Hematopoietic multipotent progenitor cell (in vitro differentiated cells): ENCODE measurements at places on chromosomes 7 and 10. TPM values are rescaled to one million over a fixed set of nuclear protein-coding genes. Genes with fewer than 3 reads are reported as not detected.
A peak's percentile ranks its signal among the peaks of the same experiment; 100 is the strongest.

DNA sequence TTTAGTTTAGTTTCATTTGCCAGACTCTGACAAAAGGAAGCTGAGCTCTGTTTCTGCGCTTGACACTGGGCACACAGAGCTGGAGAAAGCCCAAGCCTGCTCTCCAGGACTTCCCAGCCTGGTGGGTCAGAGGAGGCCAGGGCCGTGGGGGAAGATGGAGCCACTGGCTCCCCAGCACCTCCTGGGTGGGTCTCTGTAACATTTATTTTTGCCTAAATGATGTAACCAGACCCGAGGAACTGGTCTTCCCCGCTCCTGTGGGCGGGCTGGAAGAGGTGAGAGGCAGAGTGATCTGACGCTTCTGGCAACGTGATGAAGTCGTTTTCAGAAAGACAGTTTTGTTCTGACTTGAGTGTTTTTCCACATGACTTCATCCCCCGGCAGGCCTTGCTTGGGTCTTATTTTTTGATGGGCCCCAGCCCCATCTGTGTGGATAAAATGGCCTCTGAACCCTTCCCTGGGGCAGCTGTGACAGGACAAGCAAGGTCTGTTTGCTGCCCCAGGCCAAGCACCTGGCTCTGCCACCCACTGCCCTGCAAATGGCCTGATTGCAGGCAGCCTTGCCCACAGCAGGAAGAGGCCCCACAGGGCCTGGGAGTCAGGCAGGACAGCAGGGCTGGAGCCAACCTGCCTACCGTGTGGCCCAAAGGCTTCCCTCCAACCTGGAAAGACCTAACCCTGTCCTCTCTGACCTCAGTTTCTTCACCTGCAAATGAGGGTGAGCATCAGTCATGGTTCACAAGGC lies 304.9 kb upstream of the ZMIZ1 start:
- no peak for DNase-seq

DNA sequence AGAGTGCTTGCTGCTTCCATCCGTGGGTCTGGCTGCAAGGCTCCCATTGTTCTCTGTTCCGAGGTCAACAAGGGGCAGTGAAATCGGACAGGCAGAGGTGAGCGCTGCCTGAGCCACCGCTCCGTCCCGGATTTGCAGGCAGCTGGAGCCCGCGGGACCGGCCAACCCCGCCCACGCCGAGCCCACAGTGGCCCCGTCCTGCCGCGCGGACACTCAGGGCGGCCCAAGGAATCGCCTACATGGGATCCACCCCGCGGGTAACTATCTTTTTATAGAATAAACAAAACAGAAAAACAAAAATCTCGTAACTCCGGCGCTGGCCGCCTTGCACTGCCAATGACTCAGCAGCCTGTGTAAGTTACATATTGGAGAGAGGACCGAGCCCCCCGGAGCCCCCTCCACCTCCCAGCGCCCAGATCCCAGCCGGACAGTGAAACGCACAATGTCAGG lies 1.9 kb downstream of the BNIP3 start:
- DNase-seq: no peak

GRCh38 chr10:51862149-51862548 lies 162.8 kb upstream of the CSTF2T start:
- DNase-seq: no peak

DNA sequence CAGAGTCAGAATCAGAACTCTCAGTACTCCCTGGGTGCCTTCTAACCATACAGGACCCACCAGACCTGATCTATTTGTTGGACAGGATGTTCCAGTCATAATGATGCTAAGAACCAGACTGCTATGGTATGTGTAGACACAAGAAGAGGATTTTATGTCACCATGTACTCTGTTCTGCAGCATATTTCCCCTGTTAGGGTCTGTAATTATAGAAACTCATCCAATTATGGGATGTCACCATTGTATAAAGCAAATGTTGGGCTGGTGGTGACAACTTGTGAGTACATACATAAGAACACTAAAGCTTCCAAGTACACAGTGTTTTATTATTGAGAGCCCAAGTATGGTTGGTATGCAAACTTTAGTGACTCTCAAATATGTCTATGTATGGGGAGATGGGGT lies 67.1 kb upstream of the AGBL3 start:
- no peak for DNase-seq

- DNase-seq: no peak
These were observed 14.0 kb downstream of the SLC16A12 start for GRCh38 chr10:89521368-89521767.

- DNase-seq: no peak
These were observed 2.1 kb downstream of the DRGX start for GRCh38 chr10:49393757-49394156.

GRCh38 chr7:133461421-133461820 lies 208.5 kb downstream of the EXOC4 start:
- DNase-seq: no peak

DNA sequence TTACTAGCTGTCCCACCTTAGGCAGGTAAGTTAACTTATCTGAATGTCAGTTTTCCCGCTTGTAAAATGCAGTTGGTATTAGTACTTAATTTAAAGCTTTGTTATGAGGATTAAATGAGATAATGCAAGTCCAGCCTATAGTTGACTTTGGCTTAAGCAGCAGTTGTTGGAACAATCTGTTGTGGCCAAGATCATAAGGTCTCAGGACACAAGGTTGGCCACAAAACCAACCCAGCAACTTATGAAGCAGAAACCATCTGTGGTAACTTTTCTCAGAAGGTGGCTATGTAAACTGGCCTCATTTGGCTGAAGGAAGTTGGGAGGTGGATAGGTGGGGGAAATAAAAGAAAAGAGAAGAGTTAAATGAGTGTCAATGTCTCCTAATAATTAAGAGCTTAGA lies 29.4 kb downstream of the ENTPD1 start:
- DNase-seq: no peak

- no peak for DNase-seq
These were observed 14.0 kb downstream of the ARL4A start for GRCh38 chr7:12701433-12701832.

DNA sequence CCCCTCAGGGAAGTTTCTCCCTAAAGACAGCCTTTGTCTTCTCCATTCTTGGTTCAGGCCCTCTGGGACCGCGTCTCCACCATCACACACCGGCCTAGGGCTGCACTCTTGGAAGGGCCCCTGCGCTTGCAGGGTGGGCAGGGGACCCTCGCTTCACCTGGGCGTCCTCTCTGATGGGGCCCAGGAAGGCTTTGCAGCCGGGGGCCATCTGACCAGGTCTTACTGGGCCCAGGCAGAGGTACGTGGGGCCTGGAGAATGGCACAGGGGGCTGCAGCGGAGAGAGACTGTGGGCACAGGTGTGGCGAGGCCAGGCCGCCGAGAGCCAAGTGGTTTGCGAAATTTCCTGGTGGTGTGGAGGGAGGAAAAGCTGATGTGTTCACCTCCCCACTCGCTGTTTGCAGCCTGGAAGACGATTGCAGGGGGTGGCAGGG lies 44.4 kb downstream of the ALOX5 start:
- DNase-seq: no peak

DNA sequence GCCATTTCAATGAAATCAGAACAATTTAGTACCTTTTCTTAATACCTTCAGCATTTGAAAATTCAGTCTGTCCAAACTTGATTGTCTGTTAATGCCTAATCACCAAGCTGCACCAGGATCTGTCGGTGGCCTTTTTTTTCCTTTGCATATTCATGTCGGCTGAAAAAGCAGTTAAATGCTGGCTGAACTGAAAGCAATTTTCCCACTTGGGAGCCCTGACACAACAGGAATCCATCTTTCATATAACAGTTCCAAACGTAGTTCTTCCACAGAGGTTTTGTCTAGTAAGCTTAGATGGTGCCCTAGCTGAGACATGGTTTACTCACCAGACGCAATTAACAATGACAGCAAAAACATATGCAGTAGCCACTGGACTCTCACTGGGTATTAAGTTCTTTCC lies 83.6 kb upstream of the CHCHD3 start:
- DNase-seq: no peak

DNA sequence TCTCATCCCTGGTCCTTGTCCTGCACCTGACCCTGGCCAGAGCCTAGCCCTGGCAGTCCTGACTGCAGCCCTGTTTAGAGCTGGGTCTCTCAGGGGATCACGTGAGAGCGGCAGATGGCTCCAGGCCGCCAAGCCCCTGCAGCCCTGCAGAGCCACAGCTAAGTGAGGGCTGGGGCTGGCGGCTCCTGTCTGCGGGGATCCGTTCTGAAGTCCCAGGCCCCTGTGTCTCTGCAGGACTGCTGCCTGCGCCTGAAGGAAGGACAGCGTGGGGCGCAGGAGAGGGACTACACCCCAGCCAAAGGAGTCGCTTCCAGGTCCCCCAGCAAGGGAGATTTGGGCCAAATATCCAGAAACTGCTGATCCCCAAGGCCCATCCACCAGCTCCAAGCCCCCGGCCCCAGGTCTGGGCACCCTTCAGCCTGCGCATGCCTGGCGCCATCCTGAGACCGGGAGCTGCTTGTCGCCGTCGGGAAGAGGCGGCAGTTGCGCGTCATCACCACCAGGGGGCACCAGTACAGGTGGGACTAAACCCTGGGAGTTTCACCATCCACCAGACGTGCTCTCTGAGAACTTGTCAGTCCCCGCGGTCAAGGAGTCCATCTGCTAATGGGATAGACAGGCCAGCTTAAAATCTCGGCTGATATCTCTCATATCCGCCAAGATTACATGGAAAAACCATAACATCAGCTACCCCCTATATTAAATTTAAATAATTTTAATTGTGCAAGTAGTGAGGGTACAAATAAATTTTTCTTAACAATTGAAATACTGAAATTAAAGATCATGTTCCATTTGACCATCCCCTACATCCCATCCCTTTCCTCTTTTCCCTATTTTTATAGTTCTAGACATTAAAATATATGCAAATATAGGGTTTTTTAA lies 25.1 kb upstream of the GHRHR start:
- DNase-seq: peak; percentile 43

DNA sequence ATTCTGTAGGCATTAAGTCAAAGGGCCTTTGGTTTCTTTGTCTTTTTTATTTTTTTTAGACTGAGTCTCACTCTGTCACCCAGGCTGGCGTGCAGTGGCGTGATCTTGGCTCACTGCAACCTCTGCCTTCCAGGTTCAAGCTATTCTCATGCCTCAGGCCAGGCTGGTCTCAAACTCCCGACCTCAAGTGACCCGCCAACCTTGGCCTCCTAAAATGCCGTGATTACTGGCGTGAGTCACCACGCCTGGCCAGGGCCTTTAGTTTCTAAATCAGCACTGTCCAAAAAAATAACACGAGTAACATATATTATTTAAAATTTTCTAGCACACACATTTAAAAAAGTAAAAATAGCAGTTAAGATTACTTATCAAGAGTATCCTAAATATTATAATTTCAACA lies 11.1 kb upstream of the ACSL5 start:
- DNase-seq: no peak

- no peak for DNase-seq
These were observed 32.3 kb downstream of the CARD11 start for GRCh38 chr7:3011211-3011852.

DNA sequence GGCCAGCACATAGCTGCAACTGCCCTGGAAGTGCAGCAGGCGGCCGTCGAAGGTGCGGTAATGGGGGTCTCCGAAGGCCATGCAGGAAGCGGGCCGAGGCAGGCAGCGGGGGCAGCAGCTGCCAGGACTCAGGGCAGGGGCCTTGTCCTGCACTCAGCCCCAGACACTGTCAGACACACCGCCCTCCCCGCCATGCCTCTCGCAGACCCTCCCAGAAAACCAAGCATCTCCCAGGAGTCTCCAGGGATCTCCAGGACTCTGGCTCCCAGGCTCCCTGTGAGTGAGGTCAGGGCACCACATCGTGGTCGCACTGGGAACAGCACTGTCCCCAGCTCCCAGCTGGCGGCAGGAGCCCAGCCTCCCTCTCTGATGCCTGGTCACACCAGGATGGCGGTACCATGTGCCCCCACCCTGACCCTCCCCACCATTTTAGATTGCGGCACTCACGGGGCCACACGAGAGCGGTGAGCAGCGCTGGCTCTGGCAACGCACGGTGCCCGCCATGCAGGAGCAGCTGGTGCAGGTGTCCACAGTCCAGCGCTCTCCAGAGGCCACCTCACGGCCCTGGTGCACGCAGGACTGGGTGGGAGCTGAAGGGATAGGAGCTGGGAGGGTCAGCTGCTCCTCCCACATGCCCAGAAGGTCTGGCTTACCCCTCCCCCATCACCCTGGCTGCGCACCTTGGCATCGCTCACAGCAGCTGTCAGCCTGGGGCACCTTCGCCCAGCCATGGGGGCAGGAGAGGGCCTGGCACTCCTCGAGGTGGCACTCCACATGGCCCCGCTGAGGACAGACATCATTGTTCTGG lies 17.5 kb downstream of the ATP6V1F start:
- DNase-seq: no peak

- no peak for DNase-seq
These were observed 24.0 kb upstream of the ABLIM1 start for GRCh38 chr10:114682121-114682520.

DNA sequence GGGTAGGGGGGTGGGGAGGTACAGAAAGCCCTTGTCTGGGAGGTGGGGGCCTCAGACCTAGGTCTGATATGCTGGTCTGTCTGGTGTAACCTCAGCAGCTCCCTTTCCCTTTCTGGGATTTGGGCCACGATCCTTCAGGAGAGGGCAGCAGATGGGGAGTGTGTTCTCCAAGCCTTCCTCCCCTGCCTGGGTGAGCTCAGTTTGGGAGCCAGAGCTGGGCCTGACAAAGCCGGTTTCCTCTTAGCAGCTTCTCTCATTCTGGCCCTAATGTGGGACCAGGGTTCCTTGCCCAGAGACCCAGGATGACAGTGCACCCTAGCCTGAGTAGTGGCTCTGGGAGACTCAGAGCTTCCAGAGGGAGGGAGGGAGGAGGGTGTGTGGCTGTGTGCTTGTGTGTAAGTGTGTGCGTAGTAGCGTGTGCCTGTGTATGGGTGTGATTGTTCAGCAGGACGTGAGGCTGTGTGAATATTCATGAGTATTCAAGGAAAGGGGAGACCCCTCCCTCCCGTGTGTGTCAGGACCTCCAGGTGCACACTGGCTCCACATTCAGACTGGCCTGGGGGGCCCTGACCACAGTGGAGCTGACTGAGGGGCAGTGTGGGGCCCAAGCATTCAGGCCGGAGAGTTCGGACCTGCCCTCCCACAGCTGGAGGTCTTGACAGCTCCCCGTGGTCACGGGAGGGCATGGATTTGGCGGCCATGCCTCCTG lies 96.5 kb downstream of the ZMIZ1 start:
- no peak for DNase-seq

DNA sequence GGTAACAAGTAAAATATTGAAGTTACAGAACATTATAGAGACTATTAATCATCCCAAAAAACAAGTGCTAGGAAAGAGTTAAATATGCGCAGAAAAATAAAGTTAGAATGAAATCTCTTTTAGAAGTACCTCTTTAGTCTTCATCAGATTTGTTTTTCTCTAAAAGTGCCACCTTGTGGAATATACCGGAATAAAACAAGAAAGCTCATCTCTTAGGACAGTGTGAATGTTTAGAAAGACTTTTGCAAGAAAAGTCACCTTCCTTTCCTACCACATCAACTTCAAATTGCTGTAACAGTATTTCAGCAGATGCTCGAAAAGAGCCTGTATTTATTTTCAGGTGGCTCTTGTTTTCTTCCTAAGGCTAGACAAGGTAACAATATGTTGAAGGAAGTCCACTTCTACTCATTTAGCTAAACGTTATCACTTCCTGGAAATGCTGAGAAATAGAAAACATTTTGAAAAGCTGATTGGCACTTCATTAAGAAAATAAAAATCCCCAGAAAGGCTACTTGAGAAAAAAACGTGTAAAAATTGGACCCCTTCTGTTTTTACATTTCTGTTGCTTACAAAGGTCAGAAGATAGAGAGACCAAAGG lies 19.8 kb upstream of the FAM133B start:
- peak; percentile 67 for DNase-seq

The EVX1 gene
- total RNA-seq: not detected

The METTL27 gene
- total RNA-seq: 0.27 TPM

The SDHAF3 gene
- 4.3 TPM for total RNA-seq

The ARID5B gene
- total RNA-seq: 11.3 TPM

The NUTM2A gene
- 1.1 TPM for total RNA-seq

The PRLHR gene
- total RNA-seq: not detected

The CTBP2 gene
- 120 TPM for total RNA-seq
